ENCODE measurements at places on chromosomes 11 and 22. TPM values are rescaled to one million over a fixed set of nuclear protein-coding genes. Genes with fewer than 3 reads are reported as not detected.
A peak's percentile ranks its signal among the peaks of the same experiment; 100 is the strongest.

DNA sequence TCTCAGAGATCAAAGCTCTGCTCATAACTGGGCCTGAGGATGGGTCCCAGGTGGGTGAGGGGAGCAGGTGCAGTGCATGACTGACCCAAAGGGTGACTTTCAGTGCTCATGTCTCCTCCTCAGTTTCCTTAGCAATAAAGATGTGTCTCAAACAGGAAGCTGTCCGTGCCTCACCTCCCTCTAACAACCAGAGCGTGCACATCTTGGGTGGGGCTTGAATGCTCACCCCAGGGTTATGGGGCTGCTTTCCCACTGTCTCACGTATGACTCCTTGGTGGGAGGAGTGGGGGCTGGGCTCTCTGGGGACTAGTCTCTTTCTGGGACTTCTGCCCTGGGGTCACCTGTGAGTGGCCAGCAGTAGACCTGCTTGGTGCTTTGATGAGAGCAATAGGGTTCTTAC, 53.9 kb upstream of the PHOX2A start:
- DNase-seq: no peak

DNA sequence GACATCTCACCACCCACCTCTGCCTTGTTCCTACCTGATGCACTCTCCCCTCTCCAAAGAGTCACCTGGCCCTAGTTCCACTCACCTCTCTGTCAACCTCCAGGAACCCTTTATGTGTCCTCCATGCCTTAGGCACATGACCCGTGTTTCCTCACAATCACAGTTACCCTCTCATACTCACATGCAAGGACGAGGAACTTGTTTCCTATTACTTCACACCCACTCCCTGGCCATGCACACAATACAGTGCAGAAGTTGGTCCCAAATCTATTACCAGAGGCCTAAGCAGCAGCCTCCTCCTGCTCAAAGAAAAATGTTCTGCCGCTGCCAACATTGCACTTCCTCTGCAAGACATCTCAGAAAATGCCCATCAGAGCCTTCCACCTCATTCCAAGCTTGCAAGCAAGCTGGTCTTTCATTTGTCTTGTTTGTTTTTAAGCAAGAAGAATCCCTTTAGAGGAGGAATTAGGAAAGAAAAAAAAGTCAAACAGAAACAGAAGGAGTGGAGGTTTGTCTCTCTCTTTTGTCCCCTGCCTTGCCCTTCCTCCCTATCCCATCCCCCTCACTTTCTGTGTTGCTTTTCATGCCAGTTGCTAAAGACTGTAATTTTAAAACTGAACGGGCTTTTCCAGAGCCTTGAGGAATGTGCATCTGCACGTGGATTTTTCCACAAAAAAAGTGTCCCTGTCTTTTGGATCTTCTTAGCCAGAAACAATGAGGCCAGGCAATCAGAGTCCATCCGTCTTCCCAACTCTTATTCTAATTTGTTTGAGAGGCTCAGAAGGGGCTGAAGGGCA, 63.4 kb downstream of the KCNJ1 start:
- no peak for DNase-seq

The C1QTNF4 gene
- 0.34 TPM for total RNA-seq

DNA sequence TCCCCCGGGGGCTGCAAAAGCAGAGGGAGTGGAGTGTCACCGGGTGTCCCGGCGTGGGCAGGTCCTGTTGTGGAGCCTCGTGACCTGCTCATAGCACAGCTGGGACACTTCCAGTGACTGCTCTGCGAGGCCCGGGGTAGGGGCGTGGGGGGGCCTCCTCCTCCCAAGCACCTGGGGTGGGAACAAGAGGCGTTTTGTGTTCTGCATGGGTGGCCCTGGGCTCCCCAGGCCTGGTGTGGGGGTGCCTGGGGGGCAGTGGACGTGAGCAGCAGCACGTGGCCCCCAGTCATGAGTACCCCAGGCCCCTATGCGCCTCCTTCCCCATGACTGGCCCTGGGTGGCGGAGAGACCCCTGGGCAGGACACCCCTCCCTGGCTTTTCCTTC, 104.7 kb downstream of the KCNQ1 start:
- no peak for DNase-seq

DNA sequence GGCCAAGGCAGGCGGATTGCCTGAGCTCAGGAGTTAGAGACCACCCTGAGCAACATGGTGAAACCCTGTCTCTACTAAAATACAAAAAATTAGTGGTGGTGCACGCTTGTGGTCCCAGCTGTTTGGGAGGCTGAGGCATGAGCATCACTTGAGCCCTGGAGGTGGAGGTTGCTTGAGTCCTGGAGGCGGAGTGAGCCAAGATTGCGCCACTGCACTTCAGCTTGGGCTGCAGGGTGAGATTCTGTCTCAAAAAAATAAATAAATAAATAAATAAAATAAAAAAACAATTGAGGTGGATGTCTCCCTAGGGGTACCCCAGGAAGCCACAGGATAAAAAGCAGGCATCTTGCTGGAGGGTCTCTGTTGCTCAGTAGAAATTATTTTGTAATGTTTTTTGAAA, 14.1 kb downstream of the PTPRJ start:
- DNase-seq: no peak

DNA sequence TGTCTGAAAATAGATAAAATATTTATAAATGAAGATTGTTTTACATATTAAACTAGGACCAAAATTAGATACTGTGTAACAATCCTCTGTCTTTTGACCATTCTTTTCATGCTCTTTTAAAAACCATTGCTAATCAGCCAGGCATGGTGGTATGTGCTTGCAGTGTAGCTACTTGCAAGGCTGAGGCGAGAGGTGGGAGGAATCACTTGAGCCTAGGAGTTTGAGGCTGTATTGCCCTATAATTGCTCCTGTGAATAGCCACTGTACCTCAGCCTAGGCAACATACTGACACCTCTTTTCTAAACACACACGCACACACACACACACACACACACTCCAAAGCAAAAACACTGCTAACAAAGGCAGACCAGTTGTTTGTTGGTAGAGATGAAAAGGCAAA, 259.2 kb downstream of the JRKL start:
- no peak for DNase-seq

The MMP12 gene
- total RNA-seq: not detected

GRCh38 chr22:23289851-23290724, 109.8 kb downstream of the BCR start:
- peak; percentile 78 for DNase-seq

DNA sequence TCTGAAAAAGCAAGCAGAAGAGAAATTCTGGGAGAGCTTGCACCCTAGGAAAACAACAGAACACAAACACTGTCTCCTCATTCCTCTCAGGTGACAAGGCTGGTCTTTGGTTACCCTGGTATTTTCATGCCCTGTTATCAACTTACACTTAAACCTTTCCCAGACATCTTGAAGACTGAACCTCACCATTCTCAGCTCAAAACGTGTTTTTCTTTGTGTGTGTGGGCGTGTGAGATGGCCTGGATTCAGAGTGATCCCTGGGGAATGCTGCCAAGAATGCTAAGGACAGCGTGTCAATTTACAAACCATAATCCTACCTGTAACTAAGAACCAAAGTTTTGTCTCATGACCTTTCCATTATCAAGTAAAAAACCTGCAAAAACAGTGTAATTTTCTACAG, 33.3 kb downstream of the ELF5 start:
- DNase-seq: no peak

- no peak for DNase-seq
These were observed 357.7 kb downstream of the BUD13 start for GRCh38 chr11:116415095-116415494.

GRCh38 chr11:47413351-47413750, 5.0 kb downstream of the SLC39A13 start:
- no peak for DNase-seq

The KCNE3 gene
- total RNA-seq: 1.1 TPM

- DNase-seq: no peak
These were observed 17.9 kb downstream of the C1QTNF6 start for GRCh38 chr22:37169947-37170688.

GRCh38 chr11:73854680-73855079, 22.0 kb downstream of the COA4 start:
- no peak for DNase-seq

GRCh38 chr11:10584071-10584501, 15.6 kb upstream of the LYVE1 start:
- DNase-seq: peak; percentile 76

The RAB38 gene
- total RNA-seq: 0.34 TPM

The SLC37A4 gene
- total RNA-seq: 18.4 TPM

GRCh38 chr11:101741479-101742175, 157.8 kb upstream of the TRPC6 start:
- no peak for DNase-seq

DNA sequence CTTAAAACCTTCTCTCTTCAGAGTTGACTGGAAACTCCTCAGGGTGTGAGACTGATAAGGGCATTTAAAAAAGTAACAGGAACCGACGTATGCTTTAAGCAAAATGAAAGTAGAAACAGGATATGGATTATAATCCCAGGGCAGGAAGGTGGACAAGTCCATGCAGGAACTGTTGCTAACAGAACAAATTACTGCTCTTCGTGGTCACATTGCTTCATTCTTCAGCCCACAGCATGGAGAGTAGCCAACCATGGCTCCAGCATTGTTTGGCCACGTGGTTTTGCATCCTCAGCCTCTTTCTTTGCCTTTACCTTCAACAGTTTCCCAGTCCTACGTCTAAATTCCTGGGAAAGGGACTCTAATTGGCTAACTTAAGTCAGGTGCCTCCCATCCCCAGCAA, 563.1 kb upstream of the ISX start:
- no peak for DNase-seq

DNA sequence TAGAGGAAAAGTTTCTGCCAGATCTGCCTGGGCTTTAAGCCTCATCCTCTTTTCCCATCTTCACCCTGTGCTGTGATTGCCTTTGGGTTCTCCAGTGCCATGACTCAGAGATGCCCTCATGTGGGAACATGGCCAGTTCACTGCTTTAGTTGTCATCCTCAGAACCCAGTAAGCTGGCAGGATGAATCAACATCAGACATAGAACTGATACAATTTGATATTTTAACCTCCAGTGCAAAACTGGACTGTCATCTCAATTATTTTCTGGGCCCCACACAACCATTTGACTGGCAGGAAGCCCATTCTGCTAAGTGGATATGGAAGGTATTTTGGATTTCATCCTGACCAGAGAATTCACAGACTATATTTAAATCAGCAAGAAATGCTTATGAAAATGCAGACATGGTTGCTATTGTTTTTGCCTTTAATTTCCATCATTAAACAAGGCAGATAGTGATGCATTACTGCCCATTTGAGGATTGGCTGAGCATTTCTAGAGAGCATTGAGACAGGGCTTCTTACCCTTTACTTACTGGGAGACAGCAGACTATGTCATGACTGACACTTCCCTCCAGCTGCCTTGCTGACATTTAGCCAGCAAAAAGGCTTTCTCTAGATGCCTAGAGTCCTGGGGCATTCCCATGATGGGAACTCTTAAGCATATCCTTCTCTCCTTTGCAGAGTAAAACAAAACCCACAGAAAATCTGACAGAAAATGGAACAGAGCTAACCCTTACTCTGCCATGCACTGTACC, 327.1 kb upstream of the MTNR1B start:
- DNase-seq: no peak

DNA sequence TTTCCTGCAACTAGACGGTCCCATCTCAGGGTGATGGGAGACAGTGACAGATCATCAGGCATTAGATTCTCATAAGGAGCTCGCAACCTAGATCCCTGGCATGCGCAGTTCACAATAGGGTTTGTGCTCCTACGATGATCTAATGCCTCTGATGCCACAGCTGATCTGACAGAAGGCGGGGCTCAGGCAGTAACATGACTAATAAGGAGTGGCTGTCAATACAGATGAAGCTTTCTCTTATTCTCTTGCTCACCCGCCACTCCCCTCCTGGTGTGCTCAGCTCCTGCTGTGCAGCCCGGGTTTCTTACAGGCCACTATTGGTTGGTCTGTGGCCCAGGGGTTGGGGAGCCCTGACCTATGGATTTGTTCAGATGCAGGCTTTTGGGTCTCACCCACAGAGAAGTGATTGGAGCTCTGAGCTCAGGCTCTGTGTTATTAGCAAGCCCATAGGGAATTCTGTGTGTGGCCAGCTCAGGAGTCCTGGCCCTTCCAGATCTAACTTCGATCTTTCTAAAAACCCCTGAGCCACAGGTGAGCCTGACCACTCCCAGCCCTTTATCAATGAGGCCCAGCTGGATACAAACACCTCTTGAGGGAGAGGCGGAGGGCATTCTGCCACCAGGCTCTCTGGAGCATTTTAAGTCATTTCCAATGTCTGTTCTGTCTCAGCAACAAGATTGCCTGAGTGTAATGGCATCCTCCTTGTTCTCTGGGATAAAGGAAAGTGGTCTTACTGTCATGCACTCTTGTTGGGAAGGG, 351.8 kb downstream of the BUD13 start:
- DNase-seq: peak; percentile 23

DNA sequence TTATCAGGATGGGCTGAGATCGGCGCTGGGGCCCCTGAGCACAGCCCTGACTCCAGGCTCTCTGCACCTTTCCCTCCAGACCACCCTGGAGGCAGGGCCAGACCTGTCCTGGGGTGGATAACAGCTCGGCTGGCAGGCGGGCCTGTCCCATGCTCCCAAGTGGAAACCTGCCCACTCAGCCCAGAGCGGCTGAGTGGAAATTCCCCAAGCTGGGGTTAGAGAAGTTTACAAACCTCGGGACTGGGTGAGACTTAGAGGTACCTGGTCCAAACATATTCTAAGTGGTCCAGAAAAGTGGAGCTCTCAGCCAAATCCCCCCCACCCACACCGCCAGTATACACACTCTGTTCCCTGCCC, 4.8 kb upstream of the FXYD2 start:
- DNase-seq: no peak

DNA sequence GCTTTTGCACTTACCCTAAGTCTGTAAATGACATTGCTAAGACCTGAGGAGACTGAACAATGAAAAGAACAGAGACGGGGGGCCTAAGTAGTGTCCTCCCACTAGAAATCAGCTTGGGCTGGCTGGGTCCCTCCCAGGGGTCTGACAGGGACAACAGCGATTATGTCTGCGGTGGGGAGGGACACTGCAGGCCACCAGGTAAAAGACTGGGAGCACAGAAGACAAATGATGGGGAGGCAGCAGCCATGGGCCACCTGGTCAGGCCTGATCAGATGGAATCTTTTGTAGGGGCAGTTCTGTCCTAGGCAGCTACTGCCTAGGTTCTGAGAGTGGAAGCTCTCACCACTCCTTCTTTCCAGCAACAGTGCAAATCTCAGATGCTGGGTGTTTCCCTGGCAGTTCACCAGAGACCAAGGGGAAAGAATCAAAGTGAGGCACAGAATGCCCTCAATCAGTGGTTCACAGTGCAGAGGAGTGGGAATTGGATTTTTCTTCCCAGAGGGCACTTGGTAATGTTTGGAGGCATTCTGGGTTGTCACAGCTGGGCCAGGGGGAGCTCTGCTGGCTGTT, 59.1 kb upstream of the GNAZ start:
- no peak for DNase-seq

The KDM4D gene
- total RNA-seq: 0.65 TPM

GRCh38 chr11:116694349-116694725, 78.5 kb downstream of the BUD13 start:
- no peak for DNase-seq

The SLC7A4 gene
- total RNA-seq: not detected

- no peak for DNase-seq
These were observed 20.2 kb downstream of the KREMEN1 start for GRCh38 chr22:29093030-29093429.

GRCh38 chr11:103880968-103881367, 155.5 kb upstream of the DDI1 start:
- DNase-seq: no peak

GRCh38 chr22:25942856-25943411, 200.9 kb downstream of the MYO18B start:
- DNase-seq: no peak

The OR2D3 gene
- not detected for total RNA-seq

- no peak for DNase-seq
These were observed 1.3 kb downstream of the TOLLIP start for GRCh38 chr11:1307998-1308742.

The VPREB3 gene
- total RNA-seq: not detected

GRCh38 chr22:42353883-42354727, 78.1 kb downstream of the NFAM1 start:
- no peak for DNase-seq
